SK-N-DZ (cell line): ENCODE measurements at places on chromosomes 13 and 19.

GRCh38 chr19:55116859-55117662 is at the start of gene PPP1R12C:
TSS of gene PPP1R12C (minus strand) at chr19:55117637. CDS start at chr19:55117543, 94 bp downstream.
- DNase-seq = no peak

DNA sequence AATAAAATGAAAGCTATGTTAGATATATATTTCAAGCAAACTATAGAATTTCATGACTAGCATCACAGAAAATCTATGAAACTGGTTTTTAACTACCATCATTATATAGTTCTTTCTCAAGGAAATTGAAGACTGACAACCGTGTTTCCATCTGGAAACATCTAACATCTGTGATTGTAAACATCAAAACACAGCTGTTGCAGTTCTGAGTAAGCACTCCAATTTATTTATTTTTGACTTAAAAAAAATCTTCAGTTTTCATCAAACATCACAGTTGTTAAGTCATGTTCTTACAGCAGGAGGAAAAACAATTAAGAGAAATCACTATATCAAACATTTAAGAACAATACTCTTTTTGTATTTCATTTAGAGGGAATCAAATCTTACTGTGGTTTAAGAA is 1653.0 kb upstream of the MIR17HG start:
- DNase-seq = no peak

DNA sequence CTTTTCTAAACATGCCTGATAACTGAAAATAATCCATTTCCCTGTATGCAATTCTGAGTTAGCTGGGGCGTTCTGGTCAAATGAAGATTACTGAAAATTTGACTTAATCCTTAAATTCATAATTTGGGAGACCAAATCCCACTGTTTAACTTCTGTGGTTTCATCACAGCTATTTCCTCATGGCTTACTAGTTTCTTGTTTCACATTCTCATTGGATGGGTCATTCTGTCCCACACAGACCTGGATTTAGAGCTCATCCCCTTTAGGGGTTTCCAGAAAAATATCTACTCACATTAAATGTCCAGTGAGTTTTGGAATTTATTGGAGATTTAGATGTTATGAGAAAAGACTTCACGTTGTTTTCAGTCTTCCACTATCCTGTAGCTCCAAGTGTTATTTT is 709.3 kb upstream of the KLHL1 start:
- DNase-seq = no peak

- DNase-seq = no peak
Observed at GRCh38 chr13:35835989-35836388, 295.2 kb downstream of the DCLK1 start.

- DNase-seq = no peak
Observed at GRCh38 chr13:81986308-81986707, 1645.4 kb upstream of the SPRY2 start.

GRCh38 chr13:114062754-114063153 is 69.7 kb downstream of the RASA3 start:
- DNase-seq = no peak

GRCh38 chr13:63774133-63774532 is 2358.5 kb upstream of the PCDH20 start:
- no peak for DNase-seq

DNA sequence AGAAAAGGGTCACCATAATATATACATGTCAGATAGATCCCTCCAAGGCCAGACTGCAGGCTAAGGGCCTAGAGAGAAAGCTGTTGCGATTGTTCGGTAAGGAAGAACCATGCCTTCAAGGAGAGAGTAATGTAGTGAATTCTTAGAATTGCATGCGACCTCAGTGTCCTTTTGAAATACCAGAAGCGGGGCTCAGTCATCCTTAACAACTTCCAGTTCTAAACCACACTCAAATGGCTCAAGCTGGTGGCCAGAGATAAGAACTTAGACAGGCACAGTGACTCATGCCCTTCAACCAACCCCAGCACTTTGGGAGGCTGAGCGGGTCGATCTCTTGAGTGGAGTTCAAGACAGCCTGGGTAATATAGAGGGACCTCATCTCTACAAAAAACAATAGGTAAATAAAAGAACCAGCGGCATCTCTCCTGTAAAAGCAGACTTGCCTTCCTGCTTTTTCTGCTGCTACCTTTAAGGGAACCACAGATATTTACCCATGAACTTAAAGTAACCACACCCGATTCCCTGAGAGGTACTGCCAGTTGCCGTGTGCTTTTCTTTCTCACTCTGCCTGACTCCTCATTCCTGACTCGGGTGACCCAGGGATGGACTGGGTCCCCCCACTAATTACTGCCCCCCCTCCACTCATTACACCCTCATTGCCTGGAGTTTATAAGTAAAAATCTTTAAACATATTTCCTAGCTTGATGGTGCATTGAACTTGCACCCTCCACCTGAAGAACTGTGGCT is 15.4 kb upstream of the SIGLEC6 start:
- DNase-seq = no peak

DNA sequence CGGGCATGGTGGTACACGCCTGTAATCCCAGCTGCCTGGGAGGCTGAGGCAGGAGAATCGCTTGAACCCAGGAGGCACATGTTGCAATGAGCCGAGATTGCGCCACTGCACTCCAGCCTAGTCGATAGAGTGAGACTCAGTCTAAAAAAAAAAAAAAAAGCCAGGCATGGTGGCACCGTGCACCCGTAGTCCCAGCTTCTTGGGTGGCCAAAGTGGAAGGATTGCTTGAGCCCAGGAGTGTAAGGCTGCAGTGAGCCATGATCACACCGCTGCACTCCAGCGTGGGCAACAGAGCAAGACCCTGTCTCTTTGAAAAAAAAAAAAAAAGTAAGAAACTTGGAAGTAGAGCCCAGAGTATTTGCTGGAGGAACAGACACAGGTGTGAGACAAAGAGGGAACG is 27.7 kb downstream of the CCDC8 start:
- no peak for DNase-seq

- DNase-seq = peak; percentile 32
Observed at GRCh38 chr19:15614507-15615379, at the start of gene CYP4F8. TSS of gene CYP4F8 (plus strand) at chr19:15615218. CDS start at chr19:15615617, 399 bp downstream.

GRCh38 chr13:26784704-26785639 is 24.4 kb upstream of the GPR12 start:
- DNase-seq = no peak

GRCh38 chr13:24087605-24088225 is 72.8 kb upstream of the SPATA13 start:
- no peak for DNase-seq

DNA sequence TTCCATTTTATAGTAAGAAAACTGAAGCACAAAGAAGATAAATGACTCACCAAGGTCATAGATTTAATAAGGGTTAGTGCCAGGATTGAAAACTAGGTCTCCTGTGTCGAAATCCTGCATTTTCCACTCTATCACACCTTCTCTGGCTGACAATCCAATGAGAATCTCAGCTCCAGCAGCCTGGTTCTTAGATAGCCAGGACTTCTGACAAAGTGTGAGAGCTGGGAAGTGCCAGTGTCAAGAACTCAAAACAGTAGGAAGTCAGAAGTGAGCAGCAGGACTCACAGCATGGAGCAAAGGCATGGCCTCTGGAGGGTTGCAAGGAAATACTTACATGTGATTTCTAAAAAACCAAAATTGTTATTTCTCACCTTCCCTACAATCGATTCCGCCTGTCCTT is 24.3 kb downstream of the KCTD12 start:
- DNase-seq = no peak

- no peak for DNase-seq
Observed at GRCh38 chr13:20053016-20053415, 94.5 kb downstream of the ZMYM2 start.
